NCI-H1048 (cell line): ENCODE measurements at places on chromosomes 13 and 19.
A peak's percentile ranks its signal among the peaks of the same experiment; 100 is the strongest.

GRCh38 chr13:24215732-24216131 lies 55.2 kb downstream of the SPATA13 start:
- no peak for DNase-seq

DNA sequence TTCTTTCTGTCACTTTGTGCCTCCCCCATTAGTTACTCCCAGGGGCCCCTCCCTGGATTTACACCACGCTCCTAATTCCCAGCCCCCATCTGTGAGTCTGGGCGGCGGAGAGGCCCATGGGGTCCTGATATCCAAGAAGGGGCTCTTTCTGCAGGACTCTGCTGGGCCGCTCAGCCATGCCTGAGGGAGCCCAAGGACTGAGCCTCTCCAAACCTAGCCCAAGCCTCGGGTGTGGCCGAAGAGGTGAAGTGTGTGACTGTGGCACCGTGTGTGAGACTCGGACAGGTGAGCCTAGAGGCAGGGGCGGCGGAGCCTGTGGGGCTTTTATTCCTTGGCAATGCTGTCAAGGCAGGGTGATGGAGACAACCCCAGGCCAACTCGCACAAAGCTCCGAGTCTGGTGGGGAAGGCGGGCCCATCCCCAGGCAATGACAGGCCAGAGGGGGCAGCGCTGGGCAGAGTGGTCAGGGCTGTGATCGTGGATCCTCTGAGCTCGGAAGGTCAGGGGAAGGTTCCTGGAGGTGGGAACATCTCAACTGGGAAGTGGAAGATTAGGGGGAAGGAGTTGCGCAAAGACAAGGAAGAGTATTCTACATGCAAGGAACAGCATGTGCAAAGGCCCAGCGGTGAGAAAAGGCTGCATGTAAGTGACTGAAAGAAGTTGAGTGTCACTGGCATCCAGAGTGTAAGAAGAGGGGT lies 1.6 kb downstream of the PLEKHG2 start:
- no peak for DNase-seq

- no peak for DNase-seq
Measured at GRCh38 chr19:19545707-19546106, 7.6 kb downstream of the CILP2 start.

DNA sequence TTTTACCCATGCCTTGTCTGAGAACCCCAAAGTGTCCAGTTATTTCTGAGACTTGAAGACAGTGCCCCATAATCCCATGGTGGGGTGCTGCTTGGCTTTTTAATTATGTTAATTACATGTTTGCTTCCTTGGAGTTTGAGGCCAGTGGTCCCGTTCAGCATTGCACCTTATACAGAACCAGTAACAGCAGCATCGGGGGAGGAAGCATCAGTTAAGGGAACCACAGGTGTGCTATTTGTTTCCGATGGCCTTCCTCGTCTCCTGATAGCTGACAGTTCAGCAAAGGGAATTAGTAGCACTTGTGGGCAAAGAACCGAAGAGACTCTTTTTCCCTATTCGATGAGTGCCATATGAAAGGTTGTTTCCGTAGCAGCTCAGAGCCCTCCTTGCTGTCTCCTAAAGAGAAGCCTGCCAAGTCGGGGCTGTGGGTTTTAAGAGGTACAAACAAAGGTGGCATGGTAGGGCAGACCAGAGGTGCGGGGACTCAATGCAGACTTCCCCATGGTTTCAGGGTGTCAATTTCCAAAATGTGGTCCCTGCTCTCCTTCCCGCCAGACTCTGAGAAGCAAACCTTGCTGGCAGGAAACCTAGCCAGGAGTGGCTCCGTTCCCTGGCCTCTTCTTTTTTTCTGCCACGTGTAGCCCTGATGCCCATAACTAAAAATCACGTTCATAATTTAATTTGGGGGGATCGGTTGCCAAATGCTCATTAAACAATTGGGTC lies 225.2 kb upstream of the TSHZ3 start:
- no peak for DNase-seq

GRCh38 chr13:24038405-24038804 lies 122.1 kb upstream of the SPATA13 start:
- DNase-seq, result no peak

DNA sequence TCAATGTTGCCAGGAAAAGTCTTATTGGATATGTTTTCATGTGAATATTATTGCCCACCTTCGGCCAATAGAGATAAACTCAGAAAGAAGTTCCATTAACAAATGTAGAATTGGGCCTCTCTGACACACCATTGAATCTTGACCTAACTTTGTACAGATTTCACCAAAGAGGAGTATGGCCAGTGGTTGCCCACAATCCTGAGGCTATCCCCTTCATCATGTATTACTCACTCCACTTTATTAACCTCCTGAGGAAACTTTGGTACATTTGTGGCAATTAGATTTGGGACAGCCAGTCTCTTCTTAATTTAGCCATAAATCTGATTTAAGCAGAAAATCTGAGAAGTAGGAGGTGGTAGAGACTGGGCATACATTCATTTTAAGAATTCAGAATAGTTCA lies 53.3 kb upstream of the POSTN start:
- DNase-seq, result no peak

- DNase-seq, result peak; percentile 89
Measured at GRCh38 chr19:12840091-12841079, 2.1 kb downstream of the MAST1 start.

GRCh38 chr13:20525601-20526544 lies at the start of gene CRYL1:
Gene CRYL1 (minus strand): TSS chr13:20525857. CDS start chr13:20525794, 63 bp downstream.
- peak; percentile 28 for DNase-seq

DNA sequence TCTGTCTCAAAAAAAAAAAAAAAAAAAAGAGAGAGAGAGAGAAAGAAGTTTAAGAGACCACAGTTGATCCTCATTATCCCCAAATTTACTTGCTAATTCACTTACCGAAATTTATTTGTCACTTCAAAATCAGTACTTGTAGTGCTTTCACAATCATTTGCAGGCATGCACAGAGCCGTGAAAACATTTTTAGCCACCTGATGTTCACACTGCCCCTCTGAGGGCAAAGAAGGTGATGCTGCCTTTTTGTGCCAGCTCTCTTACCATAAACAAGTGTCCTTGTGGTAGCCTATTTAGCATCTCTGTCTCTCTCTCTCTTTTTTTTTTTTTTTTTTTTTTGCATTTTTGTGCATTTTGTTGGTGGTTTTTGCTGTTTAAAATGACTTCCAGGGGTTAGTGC lies 24.1 kb upstream of the CASP14 start:
- no peak for DNase-seq

GRCh38 chr13:20891034-20891433 lies 11.5 kb downstream of the XPO4 start:
- no peak for DNase-seq

DNA sequence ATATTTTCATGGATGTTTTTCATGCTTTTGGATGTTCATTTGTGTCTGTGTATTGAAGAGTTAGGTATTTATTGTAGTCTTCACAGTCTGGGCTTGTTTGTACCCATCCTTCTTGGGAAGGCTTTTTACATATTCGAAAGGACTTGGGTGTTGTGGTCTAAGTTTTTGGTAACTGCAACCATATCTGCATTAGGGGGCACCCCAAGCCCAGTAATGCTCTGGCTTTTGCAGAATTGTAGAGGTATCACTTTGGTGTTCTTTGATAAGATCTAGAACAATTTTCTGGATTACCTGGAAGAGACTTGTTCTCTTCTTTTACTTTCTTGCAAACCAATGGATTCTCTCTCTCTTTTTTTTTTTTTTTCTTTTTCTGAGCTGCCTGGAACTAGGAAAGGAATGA lies 581.3 kb downstream of the DACH1 start:
- no peak for DNase-seq

- DNase-seq, result no peak
Measured at GRCh38 chr13:29527511-29527910, 68.0 kb downstream of the SLC7A1 start.

DNA sequence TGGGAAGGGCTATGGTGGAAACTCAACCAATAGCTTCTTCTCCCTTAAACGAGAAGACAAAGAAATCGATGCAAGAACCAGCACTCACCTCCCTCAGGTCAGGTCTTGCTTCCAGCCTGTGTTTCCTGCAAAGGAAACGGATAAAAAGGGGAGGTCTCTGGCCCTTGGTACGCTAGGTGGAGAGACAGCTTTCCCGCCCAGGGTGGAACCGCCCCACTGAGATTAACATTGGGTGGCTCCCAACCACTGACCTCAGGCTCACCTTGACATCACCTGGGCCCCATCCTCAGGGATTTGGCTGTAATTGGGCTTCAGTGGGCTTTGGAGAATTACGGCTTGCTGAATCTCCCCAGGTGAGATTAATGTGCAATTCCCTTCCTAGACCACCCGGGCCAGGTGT lies at the start of gene NLRP7:
TSS of gene NLRP7 (minus strand) at position 150 of the 400 bp plus-strand sequence.
- DNase-seq, result no peak

- no peak for DNase-seq
Measured at GRCh38 chr13:34310539-34310938, 492.6 kb downstream of the RFC3 start.
